Effector memory CD8-positive, alpha-beta T cell (primary cell): ENCODE measurements at places on chromosomes 5 and 9.
A peak's percentile ranks its signal among the peaks of the same experiment; 100 is the strongest.

DNA sequence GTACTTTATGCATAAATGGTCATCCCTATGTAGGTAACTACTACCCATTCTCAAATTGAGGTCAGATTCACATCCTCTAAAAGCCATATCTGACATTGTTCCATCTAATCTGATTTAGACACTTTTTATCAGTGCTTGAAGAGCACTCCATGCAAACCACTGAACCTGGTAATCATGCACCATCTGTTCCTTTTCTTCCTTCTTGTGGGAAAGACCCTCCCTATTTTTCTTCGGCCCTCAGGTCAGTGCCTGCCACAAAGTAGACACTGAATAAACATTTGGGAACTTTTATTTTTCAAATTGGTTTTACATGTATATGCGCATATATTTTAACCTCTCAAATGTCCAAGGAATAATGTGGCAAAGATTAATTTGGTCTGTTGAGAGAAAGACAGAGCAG is 26.0 kb upstream of the PDE4D start:
- DNase-seq, result no peak

GRCh38 chr5:107876906-107877305 is 206.2 kb upstream of the EFNA5 start:
- no peak for DNase-seq

- DNase-seq, result no peak
These were observed 32.6 kb upstream of the TMEM250 start for GRCh38 chr9:136151214-136151804.

GRCh38 chr5:160175438-160176218 is 53.7 kb upstream of the FABP6 start:
- DNase-seq, result no peak

DNA sequence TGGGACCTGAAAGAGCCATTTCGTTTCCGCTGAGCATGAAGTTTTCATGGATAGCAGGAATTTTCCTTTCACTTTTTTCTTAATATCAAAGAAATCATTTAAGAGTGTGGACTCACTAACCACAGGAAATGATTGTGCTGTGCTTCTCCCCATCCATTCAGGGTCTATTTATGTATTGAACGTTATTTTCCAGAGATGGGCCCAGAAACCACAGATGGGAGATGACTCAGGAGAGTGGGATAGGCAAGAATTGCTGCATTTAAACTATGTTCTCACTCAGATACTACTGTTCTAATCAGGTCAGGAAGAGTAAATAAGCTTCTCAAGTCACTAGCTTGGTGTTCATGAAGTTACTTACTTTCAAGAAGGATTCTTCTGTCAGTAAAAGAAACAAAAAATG is 763.8 kb downstream of the DTWD2 start:
- DNase-seq, result no peak

DNA sequence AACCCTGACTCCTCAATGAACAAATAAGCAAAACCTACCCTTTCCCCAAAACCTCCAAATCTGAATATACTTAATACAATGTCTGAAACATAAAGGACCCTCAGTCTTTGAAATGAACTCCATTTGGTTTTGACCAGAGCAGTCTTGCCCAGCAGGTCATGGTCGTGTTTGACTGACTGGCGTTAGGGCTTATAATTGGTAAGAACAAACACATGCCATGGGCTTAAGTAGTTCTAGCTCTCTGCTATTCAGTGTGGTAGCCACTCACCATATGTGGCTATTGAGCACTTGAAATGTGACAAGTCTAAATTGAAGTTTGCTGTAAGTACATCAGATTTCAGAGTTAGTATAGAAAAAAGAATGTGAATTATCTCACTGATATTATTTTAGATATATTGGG is 42.1 kb downstream of the LRRTM2 start:
- DNase-seq, result no peak

DNA sequence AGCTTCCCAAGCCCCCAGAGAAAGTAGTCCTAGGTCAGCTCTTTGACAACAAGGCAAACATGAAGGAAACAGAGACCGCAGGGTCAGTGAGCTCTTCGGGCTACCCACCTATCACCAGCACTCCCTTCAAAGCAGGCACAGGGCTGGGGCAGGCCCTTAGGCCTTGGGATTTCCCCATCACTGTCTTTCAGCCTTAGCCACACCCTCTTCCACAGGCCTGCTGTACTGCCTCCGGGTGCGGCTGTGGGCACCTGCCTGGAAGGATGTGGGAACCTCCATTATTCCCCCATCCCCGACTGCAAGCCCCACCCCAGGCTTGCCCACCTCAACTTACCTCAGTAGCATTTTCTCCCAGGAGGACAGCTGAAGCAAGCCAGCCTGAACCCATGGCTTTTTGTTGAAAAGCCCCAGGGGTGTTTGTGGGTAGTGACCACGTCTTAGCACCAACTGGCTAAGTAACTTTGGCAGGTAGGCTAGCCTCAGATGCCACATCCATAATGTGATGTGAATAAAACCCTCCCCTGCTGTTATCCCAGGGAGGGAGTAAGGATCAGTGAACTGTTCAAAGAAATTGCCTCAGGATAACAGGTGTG is 100.2 kb downstream of the PIK3R1 start:
- DNase-seq, result peak; percentile 14

GRCh38 chr5:151144275-151144674 is 13.3 kb downstream of the ANXA6 start:
- no peak for DNase-seq

DNA sequence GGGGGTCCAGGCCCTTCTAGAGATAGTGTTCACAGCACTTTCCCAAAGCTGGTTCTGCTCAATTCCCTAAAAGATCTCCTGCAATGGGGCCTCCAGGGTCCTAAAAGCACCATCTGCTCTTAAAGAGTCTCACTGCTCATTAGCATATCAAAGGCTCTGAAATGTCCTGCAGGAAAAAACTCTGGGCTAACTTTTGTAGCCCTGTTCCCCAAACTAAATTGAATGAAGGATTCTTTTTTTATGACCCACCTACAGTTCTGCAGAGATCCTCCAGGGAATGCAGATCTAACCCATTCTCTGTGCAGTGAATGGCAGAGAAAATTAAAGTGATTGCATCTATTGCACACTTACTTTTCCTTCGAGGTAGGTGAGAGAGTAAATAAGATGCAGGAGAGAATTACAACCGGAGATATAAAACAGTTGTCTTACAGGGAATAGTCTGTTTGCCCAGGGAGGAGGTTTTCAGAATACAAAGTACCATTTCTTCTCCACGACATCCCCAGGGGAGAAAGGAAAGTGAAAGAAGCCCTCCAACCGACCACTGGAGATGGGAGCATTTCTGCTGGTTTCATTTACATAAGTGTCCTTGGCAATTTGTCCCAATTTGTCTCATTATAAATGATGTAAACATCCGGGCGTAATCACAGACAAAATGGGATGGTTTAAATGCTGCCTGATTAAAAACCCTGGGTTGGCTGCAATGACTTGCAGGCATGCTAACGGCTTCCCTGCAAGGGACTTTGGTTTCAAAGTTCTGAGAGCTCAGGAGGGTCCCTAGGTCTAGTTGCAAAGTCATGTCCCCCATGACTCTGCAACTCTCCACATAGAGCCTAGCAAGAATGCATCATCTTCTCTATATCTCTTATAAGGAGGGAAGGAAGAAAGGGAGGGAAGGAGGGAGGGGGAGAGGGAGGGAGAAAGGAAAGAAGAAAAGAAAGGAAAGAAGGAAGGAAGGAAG is 114.0 kb downstream of the KCNIP1 start:
- DNase-seq, result no peak

- DNase-seq, result no peak
These were observed 59.2 kb downstream of the C9orf50 start for GRCh38 chr9:129561594-129562281.

DNA sequence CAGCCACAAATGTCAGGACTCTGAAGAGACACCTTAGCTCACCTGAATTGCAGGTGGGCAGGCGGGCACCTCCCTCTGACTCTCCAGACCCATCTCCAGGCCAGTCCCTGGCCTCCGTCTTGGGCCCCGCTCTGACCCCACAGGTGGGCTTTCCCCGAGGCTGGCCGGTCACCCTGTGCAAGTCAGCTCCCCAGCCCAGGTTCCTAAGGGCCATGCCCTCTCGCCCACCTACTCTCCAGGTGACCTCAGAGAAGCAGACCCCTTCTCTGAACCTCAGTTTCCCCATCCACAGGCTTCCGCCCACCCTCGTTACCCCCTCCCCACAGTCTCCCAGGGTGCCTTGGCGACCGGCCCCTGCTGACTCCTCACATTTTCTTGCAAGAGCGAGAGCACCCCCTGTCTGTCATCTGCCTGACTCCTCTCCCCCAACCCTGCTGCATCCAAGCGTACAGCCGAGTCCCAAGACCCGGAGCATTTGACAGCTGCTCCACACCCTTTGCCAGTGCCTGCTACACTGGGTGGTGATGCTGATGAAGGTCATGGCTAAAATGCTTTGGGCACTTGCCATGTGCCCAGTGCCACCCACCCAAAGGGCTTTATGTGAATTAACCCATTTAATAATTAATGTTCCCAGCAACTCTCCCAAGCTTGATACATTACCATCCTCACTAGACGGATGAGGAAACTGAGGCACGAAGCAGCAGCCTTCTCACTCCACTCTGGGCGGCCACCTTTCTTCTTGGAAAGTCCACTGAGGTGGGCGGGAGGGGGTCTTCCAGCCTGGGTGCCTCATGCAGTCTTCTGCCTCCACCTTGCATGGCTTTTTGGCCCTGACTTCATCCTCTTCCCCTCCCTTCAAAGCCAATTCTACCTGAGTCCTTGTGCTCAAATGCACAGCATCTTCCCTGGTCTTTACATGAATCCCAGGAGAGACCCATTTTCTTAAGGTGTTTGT is 51.1 kb upstream of the ORM1 start:
- no peak for DNase-seq

- peak; percentile 18 for DNase-seq
These were observed 166.3 kb downstream of the C9orf50 start for GRCh38 chr9:129454467-129455067.

DNA sequence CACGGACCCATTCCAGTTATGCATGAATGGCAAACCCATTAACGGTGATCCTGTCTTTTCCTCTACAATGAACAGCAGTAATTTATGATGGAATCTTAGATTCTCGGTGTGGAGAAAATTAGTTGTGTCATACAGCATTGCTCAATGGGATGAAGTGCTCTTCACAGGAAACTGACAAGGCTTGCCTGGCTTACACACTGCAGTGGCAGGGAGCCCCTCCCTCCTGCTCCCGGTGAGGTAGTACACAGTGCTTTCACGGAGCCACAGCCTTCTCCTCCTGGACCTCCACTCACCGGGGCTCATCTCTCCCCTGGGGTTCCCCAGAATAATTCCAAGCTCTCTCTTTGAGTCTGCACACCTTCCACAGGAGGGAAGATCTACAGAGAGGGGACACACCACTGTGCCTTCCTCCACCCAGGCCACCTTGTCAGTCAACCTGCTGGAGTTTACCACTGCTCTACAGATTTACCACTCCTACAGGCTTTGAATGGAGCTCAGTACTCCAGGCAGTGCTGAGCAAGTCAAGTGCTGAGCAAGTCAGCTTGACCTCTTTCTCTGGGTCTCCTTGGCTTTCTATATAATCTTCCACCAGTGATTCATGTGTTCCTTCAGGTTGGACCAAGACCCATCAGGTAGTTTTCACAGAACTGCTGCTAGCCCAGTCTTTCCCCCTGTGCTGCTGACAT is 59.1 kb upstream of the TBC1D2 start:
- DNase-seq, result no peak

DNA sequence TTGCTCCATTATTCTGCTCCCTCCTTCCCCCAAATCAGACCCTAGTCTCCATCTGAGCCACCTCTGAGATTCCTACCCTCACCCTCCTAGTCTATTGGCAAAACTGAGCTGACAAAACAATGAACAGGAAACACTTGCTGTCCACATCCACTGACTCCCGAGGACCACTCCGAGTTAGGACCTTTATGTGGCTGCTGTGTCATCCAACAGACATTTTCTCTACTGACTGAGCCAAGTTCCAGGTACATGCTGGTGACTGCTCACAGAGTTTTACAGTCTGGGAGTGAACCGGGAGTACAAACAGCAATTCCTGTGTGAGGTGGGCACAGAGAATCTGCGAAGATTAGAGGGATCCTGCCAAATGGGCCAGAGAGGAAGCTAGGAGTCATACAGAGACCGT is 39.2 kb downstream of the CFAP90 start:
- no peak for DNase-seq

DNA sequence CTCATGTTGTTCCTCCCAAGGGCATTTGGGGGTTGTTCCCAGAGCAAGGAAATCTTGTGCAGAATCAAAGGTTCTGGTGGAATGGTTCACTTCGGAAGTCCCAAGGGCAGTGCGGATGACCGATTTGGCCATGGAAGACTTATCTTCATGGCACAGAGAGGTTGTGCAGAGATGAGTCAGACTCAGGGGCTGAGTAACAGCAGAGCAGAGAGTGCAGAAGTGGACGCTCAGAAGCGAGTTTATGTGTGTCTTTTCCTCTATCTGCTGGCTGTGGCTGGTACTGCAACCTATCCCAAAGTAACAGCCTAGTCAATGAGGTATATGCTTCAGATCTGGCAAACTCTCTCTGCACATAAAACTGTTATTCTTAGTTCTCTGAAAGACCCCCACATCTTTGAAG is 118.1 kb downstream of the DPYSL3 start:
- no peak for DNase-seq
